ENCODE measurements at places on chromosomes 6 and 20. TPM values are rescaled to one million over a fixed set of nuclear protein-coding genes. Genes with fewer than 3 reads are reported as not detected.

- no peak for DNase-seq
These were observed 9.9 kb upstream of the SCGN start for GRCh38 chr6:25641940-25642666.

DNA sequence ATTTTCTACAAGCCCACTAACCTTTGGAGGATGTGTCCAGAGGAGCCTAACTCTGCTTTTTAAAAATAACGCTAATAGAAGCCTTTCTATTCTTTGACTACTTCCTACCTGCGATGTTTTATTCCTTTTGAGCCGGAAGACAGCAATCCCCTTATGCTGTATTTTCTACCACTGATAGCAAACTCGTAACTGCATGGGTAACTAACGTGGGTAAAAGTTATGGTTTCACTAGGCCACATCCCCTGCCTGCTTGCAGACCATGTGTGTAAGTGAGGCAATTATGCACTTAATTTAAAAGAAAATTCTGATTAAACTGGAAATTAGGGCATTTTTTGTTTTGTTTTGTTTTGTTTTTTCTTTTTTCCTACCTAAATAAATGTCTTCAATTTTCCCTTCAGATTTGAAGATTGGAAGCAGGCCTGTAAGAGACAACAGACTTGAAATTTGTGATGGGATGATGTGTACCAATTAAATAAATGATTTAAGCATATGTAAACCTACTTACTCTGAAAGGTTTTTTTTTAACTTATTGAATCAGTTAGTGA lies 931 bp downstream of the UFL1 start:
- DNase-seq, result no peak

DNA sequence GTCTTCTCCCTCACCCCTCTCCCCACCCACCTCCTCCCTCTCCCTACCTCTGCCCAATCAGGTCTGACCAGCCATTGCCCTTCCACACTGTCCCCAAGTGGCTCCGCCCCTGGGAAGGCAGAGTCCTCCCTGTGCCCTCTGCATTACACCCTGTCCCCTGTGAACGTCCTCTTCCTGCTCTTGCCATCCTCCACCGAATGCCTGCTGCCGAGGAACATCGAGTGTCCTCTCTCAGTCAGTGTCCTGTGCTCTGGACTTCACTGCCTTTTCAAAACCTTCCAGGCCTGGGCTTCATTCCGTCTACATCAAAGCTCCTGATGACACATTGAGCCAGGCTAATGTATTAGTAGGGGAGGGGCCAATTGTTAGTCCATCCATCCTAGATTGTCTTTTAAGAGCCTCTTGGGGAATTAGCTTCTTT lies 3.3 kb upstream of the PACSIN1 start:
- no peak for DNase-seq

DNA sequence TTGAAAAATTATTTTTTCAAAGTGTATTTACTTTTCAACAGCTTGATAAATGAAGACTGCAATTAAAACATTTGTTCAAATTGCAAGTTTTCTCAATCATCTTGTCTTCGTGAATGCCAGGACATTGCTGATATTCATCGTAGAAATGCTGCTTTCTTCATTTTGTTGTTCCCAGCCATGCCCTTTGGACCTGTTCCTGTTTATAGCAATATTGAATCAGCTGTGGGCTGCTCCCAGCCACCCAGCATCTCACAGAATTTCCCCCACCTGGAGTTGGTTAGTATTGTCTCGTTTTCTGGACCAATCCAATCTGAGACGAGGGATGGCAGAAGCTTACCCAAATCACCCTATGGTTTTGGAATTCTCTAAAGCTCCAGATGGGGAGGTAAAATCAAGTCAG lies 40.8 kb downstream of the SLC22A2 start:
- no peak for DNase-seq

GRCh38 chr20:20791664-20792568 lies 79.5 kb upstream of the RALGAPA2 start:
- DNase-seq, result no peak

DNA sequence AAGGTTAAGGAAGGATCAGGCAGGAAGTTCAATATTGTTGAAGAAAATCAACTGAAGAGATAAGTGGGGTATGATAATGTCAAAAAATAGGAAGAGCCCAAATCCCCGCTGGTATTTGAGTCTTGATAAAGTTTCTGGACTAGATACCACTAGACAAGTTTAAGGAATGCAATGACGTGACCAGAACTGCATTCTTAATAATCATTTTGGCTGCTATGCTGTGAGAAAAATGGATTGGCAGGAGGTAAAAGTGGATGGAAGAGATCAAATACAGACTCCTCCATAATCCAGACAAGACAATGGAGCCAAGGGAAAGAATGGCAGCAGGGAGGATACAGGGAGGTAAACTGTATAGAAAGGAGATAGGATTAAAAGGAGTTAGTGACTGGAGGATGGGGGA lies 128.2 kb downstream of the COL12A1 start:
- DNase-seq, result no peak

The SLC16A10 gene
- total RNA-seq, result 0.36 TPM

The CLVS2 gene
- total RNA-seq, result 7.5 TPM

The COL9A3 gene
- 9.8 TPM for total RNA-seq

The C2 gene
- total RNA-seq, result 4.9 TPM

The FGD2 gene
- 39.3 TPM for total RNA-seq
